Stimulated activated CD8-positive, alpha-beta memory T cell treated with anti-CD3 and anti-CD28 coated beads, Interleukin-15, amount 100 ng/mL, for 1 hour (primary cell): ENCODE measurements at places on chromosomes 4 and X.

DNA sequence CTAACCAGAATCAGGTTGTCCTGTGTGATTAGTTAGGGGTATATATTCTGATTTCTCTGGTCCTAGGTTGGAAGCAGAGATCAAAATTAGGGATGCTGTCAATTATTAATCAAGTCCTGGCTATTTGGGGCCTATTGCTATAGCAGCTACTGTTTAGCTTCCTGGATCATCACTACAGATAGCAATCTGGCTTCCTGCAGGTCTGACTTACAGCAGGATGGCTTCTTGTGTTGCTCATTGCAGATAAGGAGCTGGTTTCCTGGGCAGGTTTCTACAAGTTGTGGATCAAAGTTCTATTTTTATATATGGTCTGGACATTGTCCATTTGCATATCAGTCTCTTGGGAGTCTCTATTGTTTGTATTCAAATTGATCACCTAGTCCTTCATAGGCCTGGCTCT, 57.7 kb upstream of the C4orf54 start:
- DNase-seq, result no peak

DNA sequence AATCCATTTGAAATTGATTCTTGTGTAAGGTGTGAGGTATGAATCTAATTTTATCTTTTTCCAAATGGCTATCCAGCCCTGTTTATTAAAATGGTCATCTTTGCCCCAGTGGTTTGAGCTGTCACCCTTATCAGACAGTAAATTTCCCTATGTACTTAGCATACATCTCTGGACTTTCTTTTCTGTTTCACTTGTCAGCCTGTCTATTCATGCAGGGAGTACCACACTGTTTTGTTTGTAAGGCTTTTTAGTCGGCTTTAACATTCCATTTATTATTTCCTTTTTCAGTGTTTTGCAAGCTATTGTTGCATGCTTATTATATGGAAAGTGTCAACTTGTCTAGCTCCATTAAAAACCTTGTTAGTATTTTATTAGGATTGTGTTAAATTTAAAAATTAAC, 155.8 kb downstream of the STAG2 start:
- DNase-seq, result no peak

- no peak for DNase-seq
Observed at GRCh38 chrX:68980906-68981616, 152.2 kb downstream of the EFNB1 start.

DNA sequence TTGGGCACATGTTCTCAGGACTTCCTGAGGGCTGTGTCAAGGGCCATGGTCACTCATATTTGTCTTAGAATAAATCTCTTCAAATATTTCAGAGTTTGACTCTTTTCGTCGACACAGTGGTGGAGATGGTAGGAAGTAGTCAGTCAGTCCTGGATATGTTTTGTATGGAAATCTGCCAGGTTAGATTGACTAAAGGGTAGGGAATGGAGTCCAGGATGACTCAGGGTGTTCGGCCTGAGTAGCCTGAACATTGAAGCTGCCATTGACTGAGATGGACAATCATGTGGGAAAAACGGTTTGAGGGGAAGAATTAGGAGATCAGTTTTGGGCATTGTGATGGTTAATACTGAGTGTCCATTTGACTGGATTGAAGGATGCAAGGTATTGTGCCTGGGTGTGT, 177.1 kb upstream of the CENPE start:
- no peak for DNase-seq

GRCh38 chr4:89625599-89626293, 211.2 kb downstream of the SNCA start:
- no peak for DNase-seq

DNA sequence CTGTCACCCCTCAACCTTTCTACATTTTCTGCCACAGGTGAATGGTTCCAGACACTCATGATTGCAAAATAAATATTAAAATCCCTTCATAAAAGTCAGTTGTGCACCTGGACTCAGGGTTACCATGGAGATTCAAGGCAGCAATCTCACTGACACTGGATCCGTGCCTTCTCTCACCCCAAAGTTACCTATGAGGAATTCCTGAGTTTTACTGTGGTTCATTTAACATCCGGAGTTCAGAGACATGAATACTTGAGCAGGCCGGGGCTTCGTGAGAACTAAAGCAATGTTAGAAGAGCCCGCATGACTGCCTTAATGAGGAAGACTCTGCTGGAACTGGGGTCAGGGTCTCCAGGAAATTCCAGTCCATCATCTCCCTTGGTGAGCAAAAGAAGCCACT, 12.5 kb upstream of the CLNK start:
- no peak for DNase-seq
